NCI-H1417 treated with DMSO at 0.1 percent for 48 hours (cell line): ENCODE measurements at places on chromosomes 4 and X.

- no peak for DNase-seq
Observed at GRCh38 chr4:183295711-183296110, 24.4 kb downstream of the CLDN22 start.

DNA sequence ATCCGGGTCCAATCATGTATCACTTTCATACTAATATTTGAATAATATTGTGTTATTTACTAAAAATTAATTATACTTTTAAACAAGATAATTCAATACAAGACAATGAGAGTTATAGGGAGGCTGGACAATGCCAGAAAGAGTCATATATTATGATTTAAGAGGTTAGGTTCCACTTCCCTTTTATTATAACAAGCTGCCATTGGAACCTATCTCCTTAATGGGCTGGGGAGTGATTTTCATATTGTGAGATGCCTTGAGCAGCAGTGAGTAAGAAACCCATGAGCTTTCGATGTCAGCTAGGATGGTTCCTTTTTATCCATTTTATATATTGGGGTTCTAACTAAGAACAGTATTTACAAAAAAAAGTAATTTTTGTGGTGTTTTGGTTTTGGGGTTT lies 91.8 kb downstream of the MAB21L2 start:
- no peak for DNase-seq

DNA sequence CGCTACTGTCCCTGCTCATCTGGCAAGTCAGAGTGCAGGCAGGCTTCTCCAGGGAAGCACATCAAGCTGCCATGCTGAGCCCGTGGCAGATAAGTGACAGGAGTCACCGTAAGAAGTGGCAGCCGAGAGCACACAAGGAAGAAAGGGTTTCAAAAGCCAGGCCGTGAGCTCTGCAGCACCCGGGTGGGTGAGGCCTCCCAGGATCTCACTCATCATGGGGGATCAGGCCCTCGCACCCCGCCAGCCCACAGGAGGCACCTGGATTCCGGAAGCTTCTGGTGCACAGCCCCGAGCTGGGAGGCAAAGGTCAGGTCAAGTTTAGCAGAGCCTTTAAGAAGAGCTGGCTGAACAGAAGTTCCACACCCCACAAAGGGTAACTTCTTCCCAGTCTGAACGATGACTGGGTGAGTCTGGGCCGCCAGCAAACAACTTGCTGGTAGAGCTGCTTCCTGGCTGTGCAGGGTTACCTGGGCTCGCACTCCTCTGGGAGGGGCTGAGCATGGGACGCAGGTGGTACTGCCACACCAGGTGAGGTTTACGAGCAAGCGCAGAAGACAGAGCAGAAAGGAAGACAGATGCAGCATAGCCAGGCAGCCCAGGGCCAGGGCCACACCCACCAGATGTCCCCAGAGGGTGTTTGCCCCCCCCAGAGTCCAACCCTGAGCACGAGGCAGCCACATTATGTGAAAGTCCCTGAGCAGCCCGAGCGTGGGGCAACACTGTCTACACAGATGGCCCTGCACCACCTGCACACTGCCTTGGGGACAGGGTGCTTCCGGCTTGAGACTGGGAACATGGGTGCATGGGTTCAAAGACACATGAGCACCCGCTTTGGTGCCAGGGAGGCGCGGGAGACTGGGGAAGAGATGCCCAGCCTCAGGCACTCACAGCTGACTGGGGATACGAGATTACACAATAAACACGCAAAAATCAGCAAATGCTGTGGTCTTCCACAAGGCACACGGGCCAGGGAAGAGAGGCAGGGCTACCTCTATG lies 7.7 kb downstream of the CCNQ start:
- no peak for DNase-seq

DNA sequence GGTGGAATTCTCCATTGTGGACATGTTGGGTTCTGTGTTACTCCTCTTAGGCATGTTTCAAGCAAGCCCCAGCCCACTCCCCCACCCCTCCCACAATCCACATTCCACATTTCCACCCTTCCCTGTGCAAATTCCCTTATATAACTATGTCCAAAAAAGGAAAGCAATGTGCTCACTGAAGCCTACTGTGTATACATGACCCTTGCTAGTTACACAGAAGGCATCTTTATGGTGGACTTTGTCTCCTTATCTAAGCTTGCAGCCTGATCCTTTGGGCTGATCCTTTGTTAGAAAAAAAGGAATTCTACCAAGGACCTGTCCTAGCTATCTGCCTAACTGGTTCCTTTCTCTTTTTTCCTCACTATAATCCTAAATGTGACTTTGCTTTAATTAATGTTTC lies 796.8 kb downstream of the NLGN4X start:
- DNase-seq, result no peak

DNA sequence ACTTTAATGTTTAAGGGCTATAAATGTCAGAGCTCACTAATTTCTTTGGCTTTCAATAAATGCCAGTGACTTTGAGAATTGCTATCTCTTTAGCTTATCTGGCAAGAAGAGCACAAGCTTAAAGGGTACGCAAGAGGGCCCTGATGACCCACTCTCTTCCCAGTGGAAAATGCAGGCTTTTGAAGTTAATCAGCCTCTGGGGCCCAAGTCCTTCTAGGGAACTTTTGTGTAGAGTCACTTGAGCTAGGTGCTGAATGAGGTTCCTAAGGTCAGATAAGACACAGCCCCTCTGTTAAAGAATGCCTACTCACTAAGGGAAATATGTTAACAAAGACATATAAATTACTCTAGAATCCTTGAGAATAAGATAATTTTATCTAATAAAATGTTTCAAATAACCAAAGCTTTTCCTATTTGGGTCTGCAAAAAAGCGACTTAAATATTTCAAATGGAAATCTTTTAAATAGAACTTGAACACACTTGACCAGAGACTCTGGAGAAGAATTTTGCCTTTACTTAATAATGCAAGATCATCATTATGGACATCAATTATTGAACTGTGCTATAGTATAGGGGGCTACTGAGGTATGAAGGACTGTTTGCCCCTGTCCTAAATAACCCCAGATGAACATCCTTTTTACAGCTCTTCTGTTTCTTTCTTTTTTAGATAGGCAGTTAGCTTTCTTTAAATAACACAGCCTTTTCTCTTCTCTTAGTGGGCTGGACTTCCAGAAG lies 430.1 kb downstream of the GBA3 start:
- no peak for DNase-seq

DNA sequence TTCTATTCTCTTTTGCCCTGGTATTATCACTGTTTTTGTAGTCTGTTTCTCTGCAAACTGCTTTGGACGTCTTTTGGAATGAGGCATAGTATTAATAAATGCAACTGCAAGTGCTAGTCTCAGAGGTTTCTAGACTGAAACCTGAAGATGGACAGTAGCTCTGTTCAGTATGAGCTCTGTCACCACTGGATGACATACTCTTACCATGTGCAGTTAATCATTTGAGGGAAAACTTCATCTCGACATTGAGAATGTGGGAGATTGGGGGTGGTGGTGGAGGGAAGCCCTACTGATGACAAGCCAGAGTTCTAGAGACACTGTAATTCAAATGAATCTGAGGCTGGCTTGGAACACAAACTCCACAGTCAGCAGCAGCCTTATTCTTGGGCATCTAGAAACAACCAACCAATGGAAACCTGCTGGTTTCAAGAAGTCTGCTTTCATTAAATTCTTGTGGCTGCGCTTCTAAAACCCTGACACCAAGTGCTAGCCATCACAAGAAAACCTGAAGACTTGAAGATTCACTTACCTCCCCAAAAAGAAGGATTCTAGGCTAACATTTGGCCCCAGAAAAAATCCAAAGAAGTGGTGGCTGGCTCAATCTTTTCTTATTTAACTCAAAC lies 161.7 kb downstream of the RASL11B start:
- DNase-seq, result no peak

DNA sequence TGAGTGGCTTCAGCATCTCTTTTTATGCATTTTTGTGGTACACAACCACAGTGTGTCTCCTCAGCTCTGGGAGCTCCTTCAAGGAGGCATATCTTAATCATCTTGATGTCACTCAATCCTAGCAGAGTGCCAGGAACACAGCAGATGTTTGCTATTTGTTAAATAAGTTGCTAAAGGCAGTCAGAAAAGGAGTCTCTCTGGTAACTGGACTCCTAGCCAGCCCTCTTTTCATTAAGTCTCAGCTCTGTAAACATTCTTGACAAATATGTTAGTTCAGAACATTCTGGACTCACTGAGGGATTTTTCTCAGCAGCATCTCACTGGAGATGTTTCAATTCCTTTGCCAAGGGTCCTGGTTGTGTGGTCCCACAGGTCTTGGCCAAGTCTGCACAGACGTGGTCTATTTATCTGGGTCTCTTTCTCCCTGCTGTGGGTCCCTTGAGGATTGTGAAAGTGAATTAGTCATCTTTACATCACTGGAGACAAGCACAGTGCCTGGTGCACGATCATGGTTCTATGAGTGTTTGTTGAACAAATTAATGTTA lies 20.3 kb upstream of the FAM9C start:
- DNase-seq, result no peak

GRCh38 chr4:105714071-105714521 lies 5.5 kb downstream of the GSTCD start:
- no peak for DNase-seq

DNA sequence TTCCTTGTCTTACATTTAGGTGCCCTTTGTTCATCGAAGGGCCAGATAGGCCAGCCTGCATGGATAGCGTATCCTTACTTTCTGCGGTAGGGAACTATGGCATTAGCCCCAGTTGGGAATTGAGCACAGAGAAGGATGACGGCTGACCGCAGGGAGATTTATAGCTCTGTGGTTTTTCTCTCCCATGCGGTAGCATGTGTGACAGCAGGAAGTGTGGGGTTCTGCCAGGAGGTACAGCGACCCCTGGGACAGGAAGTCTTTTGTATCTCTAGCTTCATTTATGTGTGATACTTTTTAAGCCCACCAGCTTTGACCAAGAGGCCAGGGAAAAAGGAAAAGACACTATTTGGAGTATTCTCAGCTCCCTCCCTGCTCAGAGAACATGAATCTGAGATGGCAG lies 33.1 kb downstream of the GAB3 start:
- DNase-seq, result no peak

DNA sequence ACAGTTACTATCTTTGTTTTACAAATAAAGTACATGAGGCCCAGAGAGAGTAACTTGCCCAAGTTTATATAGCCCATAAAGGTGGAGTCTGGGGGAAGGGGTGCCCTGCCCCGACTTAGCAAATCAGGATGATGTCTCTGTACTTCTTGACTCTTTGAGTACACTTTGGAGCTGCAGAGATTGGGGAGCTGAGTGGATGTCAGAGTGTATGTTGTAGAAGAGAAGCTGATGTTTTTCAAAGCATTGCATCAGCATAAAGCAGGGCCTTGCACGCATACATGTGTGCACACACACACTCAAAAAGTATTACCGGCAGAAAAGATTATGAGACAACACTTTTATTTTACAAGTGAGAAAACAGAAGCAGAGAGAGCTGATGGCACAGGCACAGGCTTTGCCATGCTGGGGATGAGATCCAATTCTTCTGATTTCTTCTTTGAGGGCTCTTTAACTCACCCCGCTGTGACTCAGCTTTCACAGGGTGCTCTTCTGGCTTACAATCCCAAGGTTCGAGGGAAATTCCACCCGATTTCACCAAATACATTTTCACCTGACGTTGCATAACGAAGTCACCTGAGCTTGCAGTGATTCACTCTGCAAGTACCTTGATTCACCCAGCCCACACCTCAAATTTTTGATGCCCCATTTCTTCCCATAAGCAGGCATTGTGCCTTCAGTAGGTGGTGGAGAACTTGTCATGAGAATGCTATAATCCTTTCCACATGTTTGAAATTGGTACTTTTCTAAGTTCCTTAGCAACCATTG lies 292.8 kb upstream of the BOD1L1 start:
- DNase-seq, result no peak

GRCh38 chr4:27619435-27619834 lies 758.8 kb downstream of the STIM2 start:
- no peak for DNase-seq

- no peak for DNase-seq
Observed at GRCh38 chr4:186240848-186241491, 13.7 kb downstream of the KLKB1 start.

DNA sequence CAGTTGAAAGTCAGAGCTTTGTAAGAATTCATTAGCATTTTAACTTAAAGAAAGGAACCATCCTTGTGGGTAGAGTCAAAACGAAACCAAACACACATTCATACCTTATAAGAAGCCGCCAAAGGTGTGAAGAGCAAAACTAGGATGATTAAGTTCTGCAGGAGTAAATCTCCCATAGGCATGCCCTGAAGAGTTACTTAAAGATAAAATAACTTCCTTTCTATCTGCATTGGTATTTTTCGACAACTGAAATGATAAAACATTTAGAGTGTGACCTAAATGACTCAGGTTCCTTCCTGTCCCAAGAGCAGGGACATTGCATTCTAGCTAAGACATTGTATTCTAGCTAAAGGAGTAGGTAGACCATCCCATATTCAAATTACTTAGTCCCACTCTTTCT lies 75.3 kb downstream of the BCOR start:
- no peak for DNase-seq

DNA sequence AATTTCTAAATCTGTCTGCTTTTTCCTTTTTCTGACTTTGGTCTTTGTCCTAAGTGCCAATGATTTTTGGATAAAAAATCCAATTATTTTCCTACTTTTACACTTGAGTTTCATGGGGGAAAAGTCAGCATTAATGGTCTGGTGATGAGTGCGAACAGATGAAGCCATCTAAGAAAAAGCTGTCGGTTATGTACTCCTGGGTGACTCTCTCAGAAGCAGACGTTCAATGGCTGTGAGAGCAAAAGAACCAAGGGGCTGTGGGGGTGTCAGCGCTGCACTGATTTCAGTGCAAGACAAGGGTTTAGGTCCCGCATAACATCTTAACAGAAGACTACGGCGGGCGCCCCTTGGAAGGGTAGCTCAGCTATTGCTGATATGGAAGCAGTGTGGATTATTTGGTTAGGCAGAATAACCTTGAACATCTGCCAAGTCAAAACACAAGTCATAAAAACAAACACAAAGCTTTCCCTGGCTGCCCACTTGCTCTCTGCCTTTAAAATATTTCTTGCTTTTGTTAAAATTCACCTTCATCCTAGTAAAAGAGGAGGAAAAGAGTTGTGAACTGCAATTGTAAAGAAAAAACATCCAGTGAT lies 240.5 kb downstream of the MAML3 start:
- no peak for DNase-seq

- DNase-seq, result no peak
Observed at GRCh38 chrX:87167841-87168240, 349.8 kb upstream of the KLHL4 start.

DNA sequence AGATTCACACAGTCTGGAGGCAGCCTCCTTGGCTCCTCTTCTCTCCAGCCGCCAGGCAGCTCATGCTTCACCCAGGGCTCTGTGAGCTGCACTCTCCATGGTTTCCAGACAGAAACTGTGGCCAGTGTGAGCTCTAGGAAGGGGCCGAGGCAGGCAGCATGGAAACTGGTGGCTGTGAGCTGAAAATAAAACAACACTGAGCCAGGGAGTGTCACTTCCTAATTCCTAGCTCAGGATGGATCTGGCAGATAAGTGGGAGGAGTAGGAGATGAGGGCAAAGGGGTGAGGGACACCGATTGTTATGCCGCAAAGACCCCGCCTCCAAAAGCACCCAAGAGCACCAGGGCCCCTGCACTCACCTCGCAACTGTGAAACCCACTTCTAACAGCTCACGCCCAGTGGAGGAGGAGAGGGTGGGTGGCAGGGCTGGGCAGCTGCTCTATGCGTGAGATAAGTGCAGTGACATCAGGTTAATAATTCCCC lies 69.8 kb downstream of the FHDC1 start:
- DNase-seq, result no peak

- no peak for DNase-seq
Observed at GRCh38 chr4:129515356-129515755, 419.4 kb downstream of the C4orf33 start.
